ENCODE measurements at places on chromosomes 4 and X. TPM values are rescaled to one million over a fixed set of nuclear protein-coding genes. Genes with fewer than 3 reads are reported as not detected.

Gene ANK2
- polyA plus RNA-seq = 50.4 TPM

Gene RNF113A
- 17.0 TPM for polyA plus RNA-seq

Gene SORBS2
- 34.4 TPM for polyA plus RNA-seq

Gene IGSF1
- polyA plus RNA-seq = 12.3 TPM

DNA sequence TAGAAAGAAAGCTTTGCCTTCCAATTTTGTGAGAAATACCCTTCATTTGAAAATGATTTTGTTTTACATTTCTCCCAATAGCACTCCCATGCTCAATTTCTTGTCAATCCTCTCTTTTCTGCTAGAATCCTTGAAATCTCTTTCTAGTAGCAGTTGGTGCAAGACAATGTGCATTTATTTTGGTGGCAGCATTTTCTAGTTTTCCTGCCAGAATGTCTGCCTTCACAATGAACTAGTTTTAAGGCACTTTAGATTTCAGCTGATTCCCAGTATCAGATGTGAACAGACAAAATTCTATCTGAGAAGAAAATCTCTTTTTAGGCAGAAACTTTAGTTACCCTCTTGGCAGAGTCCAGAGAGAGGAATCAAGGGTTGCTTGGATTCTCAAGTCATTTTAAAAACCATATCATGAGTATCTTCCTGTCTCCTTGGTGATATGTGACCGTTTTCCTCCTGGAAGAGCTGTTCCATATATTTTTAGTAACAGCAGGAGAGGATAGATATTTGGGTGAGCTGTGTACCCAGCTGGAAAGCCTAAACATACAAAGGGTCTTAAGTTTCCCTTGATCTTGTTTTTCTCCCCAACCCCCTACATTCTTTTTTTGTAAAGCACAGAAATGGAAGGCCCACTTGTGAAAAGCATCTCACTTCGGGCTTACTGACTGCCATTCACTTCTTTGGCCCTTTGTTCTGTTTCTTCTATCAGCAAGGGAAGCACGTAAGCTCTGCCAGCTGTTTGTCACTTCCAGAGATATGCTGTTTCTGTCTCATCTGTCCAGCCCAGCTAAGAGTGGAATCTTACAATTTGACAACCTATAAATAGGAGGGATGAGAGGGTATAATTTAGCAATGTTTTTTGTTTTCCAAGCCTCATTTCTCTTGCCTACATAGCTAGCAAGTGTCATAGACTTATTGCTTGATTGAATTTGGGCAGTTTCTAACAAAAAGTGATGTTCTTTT is 38.7 kb downstream of the TSPAN7 start:
- H3K27ac ChIP-seq = no peak overlapping the region
- H3K36me3 ChIP-seq = no peaks in the 10 kb centered on the region
- no peak for DNase-seq

GRCh38 chr4:121749225-121749624 is 15.7 kb downstream of the SMIM43 start:
- DNase-seq = no peak
- no peak overlapping the region for H3K27ac ChIP-seq
- peaks cover 5% of the 10 kb centered on the region for H3K27me3 ChIP-seq
- no peak overlapping the region for H3K4me3 ChIP-seq
- H3K4me1 ChIP-seq = no peaks in the 10 kb centered on the region

DNA sequence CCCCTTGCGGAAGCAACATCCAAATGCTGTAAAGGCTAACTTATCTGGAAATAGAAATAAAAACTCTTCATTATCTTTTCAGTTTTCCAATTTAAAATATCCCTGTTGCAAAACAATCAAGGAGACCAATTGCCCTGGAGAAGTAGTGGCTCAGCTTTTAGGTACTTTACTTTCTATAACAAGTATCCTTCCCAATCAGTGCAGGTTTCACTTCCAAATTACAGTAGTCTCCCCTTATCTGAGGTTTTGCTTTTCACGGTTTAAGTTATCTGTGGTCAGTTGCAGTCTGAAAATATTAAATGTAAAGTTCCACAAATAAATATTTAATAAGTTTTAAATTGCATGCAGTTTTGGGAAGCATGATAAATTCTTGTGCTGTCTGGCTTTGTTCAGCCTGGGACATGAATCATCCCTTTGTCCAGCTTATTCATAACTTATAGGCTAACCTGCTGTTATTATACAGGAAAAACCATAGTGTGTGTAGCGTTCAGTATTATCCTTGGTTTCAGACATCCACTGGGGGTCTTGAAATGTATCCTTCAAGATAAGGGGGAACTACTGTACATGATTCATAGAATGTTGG is 973.1 kb upstream of the GRID2 start:
- DNase-seq = no peak
- H3K4me3 ChIP-seq = no peak overlapping the region
- H3K36me3 ChIP-seq = no peaks in the 10 kb centered on the region
- no peaks in the 10 kb centered on the region for H3K4me1 ChIP-seq
- no peaks in the 10 kb centered on the region for H3K27me3 ChIP-seq
- no peak overlapping the region for H3K27ac ChIP-seq

DNA sequence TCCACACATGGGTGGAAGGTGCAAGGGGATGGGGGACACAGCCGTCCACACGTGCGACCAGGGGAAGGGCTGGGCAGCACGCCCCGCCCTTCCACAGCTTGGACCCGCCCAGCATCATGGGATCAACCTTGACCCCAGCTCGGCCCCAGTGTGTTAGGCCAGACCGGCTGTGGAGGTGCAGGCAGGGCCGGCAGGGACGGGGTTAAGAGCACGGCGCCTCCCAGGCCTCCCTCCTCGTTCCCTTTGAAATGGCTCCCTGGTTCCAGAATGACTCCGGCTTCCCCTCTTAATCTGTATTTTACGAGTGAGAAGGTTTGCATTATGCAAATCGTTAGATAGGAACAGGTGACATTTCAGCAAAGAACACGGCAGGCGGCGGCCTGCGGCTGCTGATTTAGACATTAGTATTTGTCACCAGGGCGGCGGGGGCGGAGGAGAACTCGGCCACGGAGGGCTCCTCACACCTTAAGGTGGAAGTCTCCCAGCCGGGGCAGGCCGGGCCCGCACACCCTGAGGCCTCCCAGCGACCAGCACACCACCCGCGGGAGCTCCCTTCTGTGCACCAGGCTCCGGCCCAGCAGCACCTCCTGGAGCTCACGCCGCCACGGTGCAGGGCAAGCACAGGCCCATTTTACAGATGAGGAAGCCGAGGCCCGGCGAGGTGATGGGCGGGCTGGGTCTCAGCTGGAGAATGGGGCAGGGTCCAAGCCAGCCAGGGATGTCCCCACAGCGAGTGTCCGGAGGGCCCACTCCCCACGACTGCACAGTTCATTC is 116.1 kb downstream of the FAM53A start:
- DNase-seq = peak; percentile 24
- H3K27me3 ChIP-seq = peaks cover 23% of the 10 kb centered on the region
- H3K27ac ChIP-seq = no peak overlapping the region
- H3K4me3 ChIP-seq = no peak overlapping the region
- H3K4me1 ChIP-seq = peaks cover 13% of the 10 kb centered on the region

DNA sequence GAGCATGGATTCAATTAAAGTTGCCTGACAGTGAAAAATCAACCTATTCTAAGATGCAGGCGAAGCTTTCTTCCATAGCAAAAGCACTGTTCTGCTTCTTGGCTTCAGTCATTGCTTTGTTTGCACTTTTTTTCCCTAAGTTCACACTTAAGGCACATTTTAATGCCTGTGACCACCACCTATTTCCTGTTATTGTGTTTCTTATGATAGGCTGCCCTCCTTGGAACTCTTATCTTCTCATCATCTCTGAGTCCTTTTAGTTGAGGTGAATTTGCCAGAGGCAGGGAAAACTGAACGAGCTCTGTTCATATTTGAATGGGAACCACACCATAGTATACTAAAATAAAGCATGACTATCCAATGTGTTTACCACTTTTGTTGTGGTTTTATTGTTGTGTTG is 119.8 kb downstream of the SPCS3 start:
- H3K4me3 ChIP-seq = no peak overlapping the region
- no peaks in the 10 kb centered on the region for H3K27me3 ChIP-seq
- no peaks in the 10 kb centered on the region for H3K36me3 ChIP-seq
- no peak overlapping the region for H3K27ac ChIP-seq
- H3K4me1 ChIP-seq = no peaks in the 10 kb centered on the region

DNA sequence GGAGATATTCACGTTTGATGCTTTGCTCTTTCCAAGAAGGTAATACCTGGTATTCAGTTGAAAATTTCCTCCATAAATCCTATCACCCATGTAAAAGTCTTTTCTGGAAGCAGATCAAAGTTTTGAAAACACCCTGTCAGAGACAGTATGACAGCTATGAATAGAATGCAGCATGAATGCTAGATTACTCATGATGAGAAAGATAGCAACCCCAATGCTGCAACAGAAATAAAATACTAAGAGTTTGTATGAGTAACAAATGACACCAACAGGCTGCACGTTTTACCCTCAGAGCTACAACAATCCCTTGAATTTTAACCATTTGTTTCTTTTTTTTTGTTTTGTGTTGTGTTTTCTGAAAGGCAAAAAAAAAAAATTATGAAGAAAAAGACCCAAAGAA is 108.6 kb downstream of the ARHGAP6 start:
- no peaks in the 10 kb centered on the region for H3K4me1 ChIP-seq
- H3K27ac ChIP-seq = no peak overlapping the region
- no peak for DNase-seq
- H3K27me3 ChIP-seq = no peaks in the 10 kb centered on the region

DNA sequence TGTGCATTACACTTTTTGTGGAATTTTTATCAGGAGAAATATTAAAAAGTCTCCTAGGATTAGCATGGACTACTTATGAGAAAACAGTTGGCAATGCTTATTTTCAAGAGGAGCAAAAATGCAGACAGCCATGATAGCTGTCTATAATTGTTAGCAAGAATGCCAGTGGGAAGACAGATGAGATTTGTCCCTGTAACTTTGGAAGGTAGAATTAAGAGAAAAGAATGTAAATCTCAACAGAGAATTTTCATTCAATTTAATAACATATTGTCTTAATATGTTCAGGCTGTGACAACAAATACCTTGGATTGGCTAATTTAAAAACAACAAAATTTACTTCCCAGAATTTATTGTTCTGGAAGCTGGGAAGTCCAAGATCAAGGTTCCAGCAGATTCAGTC is 349.2 kb downstream of the IQCM start:
- H3K36me3 ChIP-seq = no peaks in the 10 kb centered on the region
- no peaks in the 10 kb centered on the region for H3K4me1 ChIP-seq
- H3K27ac ChIP-seq = no peak overlapping the region
- no peak for DNase-seq

DNA sequence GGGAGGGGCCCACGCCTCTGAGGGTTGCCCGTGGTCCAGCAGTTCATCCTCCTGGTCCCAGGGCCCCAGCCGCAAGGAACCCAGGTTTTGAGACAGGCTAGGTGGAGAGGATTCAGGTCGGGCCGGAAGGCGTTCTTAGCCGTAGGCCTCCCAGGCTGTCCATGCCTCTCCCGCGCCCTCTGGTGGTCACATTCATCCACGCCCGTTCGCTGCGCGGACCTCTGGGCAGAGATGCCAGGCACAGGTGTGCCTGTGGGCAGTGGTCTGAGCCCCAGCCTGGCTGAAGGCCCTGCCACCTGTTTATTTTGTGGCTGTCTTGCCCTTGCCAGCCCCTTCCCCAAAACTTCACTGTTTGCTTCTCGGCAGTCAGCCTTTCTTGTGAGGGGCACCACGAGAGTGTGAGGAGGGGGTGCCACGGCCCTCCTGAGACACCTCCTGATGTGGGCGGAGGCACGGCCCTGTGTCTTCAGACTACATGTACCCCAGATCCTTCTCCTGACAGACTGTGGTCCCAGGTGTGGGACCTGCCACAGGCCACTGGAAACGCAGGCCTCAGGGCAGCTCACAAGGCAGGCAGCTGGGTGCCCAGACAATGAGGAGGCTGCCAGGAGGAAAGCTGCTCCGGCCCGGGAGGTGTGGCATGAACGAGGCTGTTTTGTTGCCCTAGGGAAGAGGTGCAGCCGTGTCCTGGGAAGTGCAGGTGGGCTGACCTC is 5.0 kb downstream of the UVSSA start:
- peaks cover 15% of the 10 kb centered on the region for H3K4me1 ChIP-seq
- H3K4me3 ChIP-seq = no peak overlapping the region
- peaks cover 47% of the 10 kb centered on the region for H3K36me3 ChIP-seq
- H3K27ac ChIP-seq = no peak overlapping the region
- H3K27me3 ChIP-seq = no peaks in the 10 kb centered on the region

DNA sequence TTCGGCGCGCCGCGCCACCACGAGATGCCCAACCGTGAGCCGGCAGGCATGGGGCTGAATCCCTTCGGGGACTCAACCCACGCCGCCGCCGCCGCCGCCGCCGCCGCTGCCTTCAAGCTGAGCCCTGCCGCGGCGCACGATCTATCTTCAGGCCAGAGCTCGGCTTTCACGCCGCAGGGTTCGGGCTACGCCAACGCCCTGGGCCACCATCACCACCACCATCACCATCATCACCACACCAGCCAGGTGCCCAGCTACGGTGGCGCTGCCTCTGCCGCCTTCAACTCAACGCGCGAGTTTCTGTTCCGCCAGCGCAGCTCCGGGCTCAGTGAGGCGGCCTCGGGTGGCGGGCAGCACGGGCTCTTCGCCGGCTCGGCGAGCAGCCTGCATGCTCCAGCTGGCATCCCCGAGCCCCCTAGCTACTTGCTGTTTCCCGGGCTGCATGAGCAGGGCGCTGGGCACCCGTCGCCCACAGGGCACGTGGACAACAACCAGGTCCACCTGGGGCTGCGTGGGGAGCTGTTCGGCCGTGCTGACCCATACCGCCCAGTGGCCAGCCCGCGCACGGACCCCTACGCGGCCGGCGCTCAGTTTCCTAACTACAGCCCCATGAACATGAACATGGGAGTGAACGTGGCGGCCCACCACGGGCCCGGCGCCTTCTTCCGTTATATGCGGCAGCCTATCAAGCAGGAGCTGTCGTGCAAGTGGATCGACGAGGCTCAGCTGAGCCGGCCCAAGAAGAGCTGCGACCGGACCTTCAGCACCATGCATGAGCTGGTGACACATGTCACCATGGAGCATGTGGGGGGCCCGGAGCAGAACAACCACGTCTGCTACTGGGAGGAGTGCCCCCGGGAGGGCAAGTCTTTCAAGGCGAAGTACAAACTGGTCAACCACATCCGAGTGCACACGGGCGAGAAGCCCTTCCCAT is 1.1 kb downstream of the ZIC3 start:
- H3K27me3 ChIP-seq = peaks cover 86% of the 10 kb centered on the region
- DNase-seq = no peak
- no peak overlapping the region for H3K27ac ChIP-seq
